T-helper 17 cell (primary cell): ENCODE measurements at places on chromosomes 3 and 15.

DNA sequence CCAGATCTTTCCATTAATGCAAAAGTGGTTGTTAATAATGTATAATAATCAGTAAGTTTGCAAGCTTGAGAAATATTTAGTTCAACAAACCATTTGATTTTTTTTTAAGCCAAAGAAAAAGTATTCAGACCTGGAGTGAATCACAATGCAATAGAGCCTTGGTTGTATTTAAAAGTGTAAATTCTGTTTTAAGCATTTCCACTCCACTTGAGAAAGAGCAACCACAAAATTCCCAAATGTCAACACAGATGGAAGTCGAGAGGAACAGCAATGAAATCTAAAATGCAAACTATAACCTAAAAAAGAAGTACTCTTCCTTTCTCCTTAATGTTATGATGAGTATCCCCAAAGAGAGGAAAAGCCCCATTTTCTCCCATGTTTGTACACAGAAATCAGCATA, 20.2 kb downstream of the GBE1 start:
- DNase-seq, result no peak

DNA sequence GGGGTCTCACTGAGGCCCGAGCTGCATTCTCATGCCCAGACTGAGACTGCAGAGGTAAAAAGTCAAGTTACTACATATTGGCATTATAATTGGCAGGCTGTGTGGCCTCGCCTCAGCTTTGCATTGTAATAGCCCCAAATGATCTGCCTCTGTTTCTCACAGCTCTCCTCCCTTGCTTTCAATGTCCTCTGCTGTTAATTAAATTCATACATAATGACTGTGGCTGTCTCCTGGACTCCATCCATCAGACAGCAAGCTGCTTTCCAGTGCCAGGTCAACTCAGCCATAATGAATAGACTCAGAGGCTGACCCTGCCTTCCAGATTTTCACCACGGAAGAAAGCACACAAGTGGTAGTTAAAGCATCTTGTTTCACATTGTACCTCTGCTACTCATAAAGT, 7.6 kb upstream of the RTP4 start:
- DNase-seq, result no peak

DNA sequence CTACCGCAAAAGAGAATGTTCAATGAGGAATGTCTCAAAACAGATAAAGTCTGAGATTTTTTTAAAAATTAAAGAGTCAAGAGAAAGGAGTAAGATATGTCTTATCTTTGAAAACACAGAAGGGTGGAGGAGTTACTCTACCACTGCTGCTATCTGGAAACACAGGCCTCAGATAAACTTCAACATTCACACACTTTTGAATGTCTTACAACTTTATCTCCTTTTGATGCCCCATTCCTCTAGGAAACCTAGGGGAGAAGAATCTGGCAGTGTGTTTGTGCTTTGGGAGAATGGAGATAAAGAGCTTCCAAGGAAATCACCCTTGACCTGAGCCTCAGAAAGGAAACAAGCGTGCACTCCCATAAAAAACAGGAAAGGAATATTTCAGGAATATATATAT, 468.2 kb downstream of the PLOD2 start:
- DNase-seq, result no peak

- DNase-seq, result no peak
Observed at GRCh38 chr3:140176526-140176925, 241.5 kb downstream of the CLSTN2 start.

DNA sequence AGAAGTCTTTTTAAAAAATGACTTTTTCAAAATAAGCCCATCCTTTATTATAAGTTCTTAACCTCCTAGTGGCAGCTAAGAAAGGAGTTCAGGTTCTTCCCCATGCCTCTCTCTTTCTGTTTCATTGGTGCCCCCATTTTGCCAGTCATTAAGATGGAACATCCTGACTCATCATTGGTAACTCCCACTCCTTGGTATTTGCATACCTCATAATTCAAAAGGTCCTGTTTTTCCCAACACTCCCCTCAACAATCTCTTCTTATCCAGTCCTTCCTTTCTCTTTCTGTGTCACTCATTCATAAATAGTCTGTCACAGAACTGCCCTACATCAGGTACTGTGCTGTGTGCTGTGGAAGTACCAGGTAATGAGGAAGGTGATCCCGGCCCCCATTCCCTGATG, 394.0 kb downstream of the FOXP1 start:
- DNase-seq, result no peak

DNA sequence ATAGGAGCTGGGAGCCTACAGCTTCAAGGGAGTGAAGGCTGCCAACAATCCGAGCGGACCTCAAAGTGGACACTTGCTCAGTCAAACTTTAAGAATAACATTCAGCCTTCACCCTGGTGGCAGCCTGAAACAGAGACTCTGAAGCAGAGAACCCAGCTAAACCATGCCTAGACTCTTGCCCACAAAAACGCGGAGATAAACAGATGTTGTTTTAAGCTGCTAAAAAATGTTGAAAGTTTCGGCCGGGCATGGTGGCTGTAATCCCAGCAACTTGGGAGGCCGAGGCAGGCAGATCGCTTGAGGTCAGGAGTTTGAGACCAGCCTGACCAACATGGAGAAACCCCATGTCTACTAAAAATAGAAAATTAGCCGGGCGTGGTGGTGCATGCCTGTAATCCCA, 29.8 kb upstream of the TRIM59 start:
- no peak for DNase-seq

DNA sequence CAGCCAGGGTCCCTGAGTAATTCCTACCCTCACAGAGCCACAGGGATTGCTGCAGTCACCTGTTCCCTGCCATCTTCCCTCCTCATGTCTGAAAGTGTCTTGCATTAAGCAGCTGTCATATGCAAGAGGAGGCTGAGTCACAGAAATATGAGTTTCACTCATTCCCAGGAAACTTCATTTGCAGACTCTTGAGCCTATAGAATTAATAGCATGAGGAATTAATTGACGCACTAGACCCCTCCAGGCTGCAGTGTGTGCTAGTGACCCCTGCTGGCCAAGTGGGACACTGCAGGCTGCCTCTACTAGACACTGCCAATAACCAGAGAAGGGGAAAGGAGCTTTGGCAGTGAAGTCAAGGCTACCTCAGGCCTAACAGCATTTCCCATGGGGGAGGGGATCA, 50.6 kb upstream of the SLC6A1 start:
- no peak for DNase-seq

DNA sequence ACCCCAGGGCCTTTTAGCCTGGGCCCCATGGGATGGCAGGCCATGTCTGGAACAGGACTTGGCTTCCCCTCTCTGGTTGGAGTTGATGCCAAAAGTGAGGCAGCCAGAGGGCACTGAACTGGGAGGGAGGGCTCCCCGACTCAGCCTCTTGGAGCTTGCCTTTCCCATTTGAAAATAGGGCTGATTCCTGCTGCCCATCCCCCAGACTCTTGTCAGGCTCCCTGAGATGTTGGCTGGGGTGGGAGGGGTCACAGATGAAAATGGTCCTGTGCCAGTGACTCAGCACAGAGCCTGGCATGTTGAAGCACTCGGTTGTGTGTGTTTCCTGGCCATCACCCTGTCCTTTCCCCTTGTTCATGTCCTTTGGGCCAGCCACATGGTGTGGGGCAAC, 6.6 kb downstream of the PPCDC start:
- DNase-seq, result no peak

- DNase-seq, result no peak
Observed at GRCh38 chr3:78917536-78917935, 850.3 kb downstream of the ROBO1 start.

- no peak for DNase-seq
Observed at GRCh38 chr3:150372320-150372719, 35.8 kb upstream of the TSC22D2 start.

DNA sequence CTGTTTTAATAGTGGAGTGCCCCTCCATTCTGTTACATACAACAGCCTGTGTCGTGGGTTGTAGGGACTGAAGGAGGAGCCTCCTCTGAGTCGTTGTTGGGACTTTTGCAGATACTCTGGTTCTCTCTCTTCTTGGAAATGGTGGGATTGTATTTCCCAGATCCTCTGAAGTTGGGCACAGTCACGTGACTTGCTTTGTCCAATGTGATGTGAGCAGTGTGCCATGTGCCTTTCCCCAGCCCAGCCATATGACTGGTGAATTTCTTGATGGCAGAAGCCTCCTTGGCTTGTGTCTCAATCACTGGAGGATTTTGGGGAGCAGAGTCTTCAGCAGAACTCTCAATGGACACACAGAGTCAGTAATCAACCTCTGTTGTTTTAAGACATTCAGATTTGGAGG, 36.2 kb downstream of the RASGRF1 start:
- DNase-seq, result no peak

DNA sequence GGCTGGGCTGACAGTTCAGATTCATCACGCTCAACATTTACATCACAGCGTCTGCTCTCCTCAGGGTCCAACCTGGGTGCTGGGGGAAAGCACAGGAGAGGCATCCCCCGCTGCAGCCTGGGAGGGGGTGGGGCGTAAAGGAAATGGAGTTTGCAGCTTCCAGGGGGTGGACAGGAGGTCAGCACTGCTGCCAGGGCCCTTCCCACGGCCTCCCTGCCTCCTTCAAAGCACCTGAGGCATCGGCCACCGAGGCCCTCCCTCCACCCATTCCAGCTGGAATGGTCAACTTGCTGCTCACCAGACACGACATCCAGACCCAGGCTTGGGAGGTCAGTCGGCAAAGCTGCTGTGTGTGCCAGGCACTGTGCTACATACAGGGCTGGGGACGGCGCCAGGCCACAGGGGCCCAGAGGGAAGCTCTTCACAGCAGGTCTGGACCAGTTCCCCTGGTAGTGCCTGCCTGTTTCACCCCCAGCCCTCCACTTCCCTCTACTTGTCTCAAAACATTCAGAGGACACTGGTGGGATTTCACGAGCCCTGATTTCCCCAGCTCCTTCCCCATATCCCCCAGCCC, 120.7 kb downstream of the ANP32A start:
- no peak for DNase-seq

DNA sequence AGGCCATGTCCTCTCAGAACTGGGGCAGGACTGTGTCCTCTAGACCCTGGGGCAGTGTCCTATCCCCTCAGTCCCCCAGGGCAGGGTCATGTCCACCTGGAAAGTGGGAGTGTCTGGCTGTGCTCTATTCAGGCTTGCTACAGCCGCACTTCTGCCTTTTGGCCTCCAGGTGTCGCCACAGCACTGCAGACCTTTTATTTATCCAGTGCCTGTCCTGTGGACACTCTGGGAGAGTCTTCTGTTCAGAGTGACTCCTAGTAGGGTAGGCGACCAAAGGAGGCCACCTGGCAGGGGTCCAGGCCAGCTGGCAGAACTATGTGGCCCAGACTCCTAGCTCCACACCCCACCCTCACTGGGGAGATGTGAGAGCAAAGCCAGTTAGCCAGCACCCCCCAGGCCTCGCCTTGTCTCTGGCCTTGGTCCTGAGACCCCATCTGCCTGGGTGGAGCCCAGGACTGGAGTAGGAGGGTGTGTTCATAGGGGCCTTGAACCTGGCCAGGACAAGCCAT, 3.9 kb downstream of the TMIE start:
- DNase-seq, result peak; percentile 44

DNA sequence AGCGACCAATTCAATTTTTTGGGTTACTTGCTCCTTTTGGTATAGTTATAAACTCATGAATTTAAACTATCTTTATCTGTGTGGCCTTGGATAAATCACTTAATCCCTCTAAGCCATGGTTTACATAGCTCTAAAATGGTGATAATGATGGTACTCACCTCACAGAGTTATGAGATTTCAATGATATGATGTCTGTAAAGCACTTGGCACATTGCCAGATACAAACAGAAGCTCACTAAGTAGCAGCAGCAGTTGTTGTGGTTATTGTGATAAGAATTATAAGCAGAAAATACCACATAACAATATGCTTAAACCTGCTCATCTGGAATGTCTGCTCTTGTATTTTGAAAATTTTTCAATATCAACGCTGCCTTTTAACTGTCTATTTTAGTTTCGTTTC, 185.1 kb upstream of the SNTN start:
- DNase-seq, result no peak

DNA sequence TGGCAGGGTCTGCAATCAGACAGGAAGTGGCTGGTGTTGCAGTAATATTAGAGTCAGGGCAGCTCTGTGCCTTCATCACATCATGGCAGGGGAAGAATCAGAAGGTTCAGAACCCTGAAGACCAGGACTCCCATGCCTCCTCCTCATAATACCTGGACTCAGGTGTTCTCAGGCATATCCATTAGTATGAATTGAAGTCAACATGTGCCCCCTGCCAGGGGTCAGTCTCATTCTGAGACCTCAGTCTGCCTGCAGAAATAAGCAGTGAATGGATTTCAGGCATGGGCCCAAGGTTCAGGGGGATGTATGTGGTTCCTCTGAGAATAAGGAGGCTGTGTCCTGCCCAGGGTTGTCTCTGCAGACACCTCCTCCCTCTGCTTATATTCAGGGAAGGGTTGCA, 74.2 kb downstream of the SPSB4 start:
- DNase-seq, result no peak

- no peak for DNase-seq
Observed at GRCh38 chr3:179872842-179873241, 163.9 kb downstream of the PEX5L start.

- no peak for DNase-seq
Observed at GRCh38 chr3:185815391-185816282, 9.2 kb downstream of the IGF2BP2 start.

GRCh38 chr15:53872410-53872809, 105.8 kb upstream of the UNC13C start:
- DNase-seq, result no peak

DNA sequence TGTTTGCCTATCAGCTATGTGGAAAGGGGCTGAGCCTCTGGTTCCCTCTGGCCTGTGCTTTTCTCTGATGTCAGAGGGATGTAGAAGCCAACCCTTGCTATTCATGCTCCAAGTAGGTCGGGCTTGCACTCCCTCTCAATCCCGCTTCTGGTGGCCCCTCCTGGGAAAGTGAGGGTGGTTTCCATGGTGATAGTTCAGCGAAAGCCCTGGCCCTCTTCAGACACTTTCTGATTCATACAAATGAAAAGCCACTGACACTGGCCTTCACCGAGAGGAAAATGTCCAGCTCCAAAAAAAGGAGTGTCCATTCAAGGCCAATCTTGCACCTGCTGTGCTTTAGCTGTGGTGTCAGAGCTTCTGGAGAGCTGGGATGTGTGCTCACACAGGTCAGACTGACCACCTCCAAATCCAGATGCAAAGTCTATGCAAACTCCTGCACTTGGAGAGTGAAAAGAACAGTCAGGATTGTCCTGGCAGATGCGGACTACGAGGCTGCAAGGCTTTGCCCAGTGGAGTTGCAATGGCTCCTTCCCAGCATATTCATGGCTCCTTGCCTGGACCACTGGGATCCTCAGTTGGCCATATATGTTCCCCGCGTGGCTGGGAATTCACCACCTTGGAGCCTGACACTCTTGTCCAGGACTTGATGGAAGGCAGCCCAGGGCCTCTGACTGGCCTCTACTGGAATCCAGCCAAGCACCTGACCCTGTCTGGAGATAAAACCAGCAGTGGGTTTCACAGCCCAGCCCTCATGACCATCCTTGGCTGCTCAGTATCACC, 96.6 kb downstream of the CEMIP start:
- DNase-seq, result no peak
